ENCODE measurements at places on chromosomes 6 and 20.

DNA sequence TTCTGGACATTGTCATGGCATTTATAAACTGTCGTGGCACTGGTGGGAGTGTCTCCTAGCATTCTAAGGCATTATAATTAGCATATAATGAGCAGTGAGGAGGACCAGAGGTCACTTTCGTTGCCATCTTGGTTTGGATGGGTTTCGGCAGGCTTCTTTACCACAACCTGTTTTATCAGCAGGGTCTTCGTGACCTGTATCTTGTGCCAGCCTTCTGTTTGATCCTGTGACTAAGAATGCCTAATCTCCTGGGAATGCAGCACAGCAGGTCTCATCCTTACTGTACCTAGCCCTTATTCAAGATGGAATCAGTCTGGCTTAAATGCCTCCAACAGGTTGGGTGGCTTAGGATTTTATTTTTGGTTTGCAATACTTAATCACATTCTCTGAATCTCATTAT is 142.7 kb upstream of the GGTLC1 start:
- DNase-seq, result no peak

- no peak for DNase-seq
These were observed 94.4 kb downstream of the OTOR start for GRCh38 chr20:16842486-16843120.

GRCh38 chr6:95596021-95596420 is 18.7 kb downstream of the MANEA start:
- DNase-seq, result no peak

DNA sequence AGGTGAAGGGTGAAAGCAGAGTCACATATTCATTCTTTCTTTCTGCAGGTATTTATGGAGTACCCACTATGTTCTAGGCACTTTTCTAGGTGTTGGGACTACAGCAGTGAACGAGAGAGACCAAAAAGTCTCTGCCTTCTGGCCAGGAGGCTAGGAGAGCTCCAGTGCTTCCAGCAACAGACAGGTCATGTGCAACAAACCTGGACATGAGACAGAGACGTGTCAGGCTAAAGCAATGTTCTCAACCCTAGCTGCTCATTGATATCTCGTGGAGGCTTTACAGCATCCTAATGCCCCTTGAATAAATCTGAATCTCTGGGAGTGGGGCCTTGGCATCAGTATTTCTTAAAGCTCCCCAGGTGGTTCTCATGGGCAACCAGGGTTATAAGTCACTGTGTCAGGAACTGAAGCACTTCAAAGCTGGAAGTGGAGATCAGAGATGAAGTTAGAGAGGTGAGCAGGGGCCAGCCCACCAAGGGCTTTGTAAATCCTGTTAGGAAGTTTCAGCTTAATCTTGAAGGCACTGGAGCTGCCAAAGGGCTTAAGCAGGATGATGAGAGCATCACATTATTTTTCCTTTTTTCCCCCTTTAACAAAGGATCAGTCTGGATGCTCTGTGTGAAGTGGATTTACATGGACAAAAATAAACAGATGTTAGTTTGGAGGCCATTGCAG is 13.0 kb upstream of the TBCC start:
- DNase-seq, result no peak

DNA sequence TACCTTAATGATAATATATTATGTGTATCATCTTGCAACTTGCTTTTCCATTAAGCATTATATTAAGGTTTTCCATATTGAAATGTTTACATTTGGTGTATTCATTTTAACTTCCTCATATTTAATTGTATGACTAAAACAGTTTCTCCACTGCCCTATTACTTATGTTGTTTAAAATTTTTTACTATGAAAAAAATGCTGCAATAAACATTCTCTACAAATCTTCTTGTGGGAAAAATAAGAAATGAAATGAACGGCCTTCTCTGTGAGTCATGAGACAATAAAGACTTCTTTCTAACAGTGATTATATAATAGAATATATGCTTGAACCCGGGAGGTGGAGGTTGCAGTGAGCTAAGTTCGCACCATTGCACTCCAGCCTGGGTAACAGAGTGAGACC is 25.5 kb downstream of the FASTKD5 start:
- DNase-seq, result no peak

All from mucosa of descending colon (tissue), 3 donors.